Activated CD4-positive, alpha-beta T cell treated with anti-CD3 and anti-CD28 coated beads, Interleukin-2, amount 50 U/mL, for 4 hours (primary cell): ENCODE measurements at places on chromosomes 3 and 15.

DNA sequence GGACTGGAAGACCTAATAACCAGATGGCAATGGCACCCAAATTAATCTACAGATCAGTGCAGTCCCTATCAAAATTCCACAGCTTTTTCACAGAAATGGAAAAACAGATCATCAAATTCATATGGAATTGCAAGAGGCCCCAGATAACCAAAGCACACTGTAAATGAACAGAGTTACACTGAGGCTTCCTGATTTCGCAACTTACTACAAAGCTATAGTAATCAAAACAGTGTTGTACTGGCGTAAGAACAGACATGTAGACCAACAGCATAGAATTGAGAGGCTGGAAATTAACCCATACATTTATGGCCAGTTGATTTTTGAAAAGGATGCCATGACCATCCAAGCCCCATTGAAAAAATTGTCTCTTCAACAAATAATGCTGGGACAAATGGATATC, 16.2 kb downstream of the XPC start:
- DNase-seq = no peak

GRCh38 chr3:184795522-184796190, 16.3 kb upstream of the VPS8 start:
- DNase-seq = no peak

DNA sequence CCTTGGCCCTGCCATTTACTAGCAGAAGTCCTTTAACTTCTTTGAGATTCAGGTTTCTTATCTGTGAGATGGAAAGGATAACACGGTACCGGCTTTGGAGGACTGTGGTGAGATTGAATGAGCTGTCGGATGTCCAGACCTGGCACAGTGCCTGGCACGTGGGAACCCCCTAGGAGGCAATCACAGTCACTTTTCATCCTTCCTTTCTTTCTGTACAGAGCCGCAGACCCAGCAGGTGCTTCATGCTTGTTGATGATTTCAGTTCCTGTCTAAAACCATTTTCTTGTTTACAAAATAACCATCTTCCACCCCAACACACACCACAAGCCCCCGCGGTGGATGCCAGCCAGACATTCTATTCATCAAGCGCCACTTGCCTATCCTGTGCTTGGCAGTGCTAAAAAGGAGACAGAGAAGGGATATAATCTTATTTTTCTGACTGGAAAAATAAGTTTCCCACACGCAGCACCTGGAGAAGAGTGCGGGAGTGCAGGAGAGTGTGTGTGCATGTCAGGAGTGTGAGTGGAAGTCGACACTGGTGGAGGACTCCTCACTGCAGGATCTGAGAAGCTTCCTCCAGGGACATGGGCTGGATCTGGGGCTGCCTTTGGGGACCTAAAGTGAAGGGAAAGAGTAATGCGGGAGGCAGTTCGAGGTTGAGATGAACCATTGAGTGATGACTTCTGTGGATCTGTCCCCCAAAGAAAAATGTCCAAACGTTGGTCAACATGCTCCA, 85.7 kb downstream of the ST6GAL1 start:
- DNase-seq = no peak

DNA sequence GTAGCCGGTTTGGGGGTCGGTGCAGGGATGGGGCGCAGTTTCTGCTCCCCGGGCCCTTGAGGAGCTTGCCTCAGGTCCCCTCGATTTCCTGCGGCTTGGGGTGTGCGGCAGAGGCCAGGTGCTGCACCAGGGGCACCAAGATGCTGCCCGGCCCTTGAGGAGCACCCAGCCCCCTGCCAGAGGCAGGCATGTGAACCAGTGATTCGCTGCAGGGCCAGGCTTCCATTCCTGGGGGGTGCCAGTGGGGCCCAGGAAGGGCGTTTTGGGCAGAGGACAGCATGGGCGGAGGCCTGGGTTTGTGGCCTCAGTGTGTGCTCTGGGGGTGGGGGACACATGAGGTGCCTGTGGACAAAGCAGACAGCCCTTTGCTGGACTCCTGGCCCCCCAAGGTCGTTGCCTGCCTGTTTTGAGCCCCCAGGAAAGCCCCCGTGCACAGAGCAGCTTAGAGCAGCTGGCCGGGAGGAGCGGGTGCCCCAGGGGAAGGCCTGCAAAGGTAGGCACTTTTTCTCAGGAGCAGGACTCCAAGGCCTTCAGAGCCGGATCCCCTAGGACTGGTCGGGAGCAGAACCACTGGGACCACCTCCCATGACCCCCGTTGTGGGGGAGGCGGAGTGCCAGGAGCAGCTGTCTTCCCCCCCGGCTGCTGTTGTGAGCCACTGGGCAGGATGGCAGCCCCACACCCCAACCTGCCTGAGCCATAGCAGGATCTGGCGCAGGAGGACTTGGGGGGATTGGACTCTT, 1.6 kb downstream of the PLXNA1 start:
- no peak for DNase-seq

DNA sequence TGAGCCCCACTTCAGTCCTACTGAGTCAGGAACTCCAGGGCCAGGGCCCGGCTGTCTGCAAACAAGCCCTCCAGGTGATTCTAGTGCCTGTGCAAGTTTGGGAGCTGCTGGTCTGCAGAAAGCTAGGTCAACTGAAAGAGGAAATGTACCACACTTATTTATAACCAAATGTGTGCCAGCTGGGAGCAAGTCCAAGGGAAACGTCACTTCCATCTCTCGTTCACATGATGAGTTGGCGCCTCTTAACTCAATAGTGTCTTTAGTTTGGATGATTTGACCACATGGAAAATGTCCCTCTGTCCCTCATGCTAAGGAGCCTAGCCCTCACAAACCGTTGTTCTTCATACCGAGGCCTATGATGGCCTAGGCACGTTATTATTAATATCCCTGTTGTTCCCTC, 43.2 kb downstream of the GOLGA8S start:
- DNase-seq = no peak

- no peak for DNase-seq
These were observed 82.2 kb downstream of the RBMS3 start for GRCh38 chr3:29363110-29363509.

GRCh38 chr3:45981346-45982074, 14.1 kb downstream of the FYCO1 start:
- DNase-seq = no peak

- DNase-seq = no peak
These were observed 448 bp downstream of the SHISA5 start for GRCh38 chr3:48503401-48504050.

- no peak for DNase-seq
These were observed 641.1 kb upstream of the BCHE start for GRCh38 chr3:166478356-166478755.

GRCh38 chr15:38019066-38019465, 84.6 kb downstream of the TMCO5A start:
- DNase-seq = no peak

DNA sequence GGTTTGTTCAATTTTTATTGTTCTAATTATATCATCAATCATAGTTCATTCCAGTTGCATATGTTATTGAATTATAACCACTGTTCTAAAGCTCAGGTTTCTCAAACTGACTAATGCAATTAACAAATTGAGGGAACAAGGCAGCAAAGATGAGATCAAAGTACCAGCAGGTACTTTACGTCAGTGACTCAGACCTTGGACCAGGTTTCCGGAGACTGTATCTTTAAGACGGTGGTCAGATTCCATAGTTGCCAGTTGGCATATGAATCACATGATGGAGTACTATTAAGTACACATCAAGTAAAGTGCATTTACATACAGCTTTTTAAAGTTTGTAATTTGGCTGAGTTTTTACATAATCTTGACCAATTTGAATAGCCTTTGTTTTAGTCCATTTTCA, 583.6 kb upstream of the ROBO2 start:
- DNase-seq = no peak

GRCh38 chr3:30286811-30287210, 319.6 kb upstream of the TGFBR2 start:
- DNase-seq = no peak

DNA sequence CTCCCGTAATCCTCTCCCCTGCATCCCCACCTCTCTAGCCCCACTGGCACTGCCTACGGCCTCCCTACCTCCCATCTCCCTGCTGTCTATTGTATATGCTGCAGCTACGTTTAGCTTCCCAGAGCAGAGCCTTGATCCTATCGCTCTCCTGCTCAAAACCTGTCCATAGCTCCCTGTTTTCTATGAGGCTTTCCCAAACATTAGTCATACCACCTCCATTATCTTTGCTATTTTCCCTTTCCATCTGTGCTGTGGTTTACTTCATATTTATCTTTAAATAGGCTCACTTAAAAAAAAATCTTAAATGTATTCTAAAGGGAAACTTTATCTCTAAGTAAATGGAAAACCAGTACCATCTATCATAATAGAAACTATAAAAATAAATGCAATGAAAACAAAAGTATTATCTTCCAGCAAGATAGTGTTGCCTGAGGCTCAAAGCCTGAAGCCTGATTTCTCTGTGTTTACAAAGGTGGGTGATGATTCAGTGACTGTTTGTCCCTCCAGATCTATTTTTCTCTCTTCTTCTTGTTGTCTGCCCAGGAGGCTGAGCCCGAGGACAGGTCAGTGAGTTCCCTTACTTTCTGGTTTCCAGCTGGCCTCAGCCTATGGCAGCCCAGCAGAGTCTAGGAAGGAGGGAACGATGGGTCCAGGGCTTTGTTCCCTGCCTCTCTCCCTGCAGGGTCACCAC, 397.1 kb upstream of the CFAP20DC start:
- DNase-seq = no peak

GRCh38 chr15:74780523-74781430, 1.1 kb upstream of the CSK start:
- no peak for DNase-seq

DNA sequence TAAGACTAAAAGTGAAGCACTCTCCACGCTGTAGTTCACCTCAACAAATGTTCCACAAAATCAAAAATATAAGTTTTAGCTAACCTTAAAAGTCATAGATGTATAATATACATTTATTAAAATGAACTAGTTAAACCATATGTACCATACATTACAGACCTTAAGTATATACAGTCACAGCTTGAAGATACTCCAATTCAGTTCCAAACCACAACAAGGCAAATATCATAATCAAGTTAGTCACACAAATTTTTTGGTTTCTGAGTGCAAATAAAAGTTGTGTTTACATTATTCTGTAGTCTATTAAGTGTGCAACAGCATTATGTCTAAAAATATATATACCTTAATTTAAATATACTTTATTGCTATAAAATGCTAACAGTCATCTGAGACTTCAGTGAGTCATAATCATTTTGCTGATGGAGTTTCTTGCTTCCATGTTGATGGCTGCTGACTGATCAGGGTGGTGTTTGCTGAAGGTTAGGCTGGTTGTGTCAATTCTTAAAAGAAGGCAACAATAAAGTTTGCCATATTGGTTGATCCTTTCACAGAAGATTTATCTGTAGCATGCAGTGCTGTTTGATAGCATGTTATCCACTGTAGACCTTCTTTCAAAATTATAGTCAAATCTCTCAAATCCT, 736.7 kb downstream of the NSUN3 start:
- DNase-seq = no peak

GRCh38 chr3:65851827-65852226, 186.9 kb downstream of the MAGI1 start:
- DNase-seq = no peak

DNA sequence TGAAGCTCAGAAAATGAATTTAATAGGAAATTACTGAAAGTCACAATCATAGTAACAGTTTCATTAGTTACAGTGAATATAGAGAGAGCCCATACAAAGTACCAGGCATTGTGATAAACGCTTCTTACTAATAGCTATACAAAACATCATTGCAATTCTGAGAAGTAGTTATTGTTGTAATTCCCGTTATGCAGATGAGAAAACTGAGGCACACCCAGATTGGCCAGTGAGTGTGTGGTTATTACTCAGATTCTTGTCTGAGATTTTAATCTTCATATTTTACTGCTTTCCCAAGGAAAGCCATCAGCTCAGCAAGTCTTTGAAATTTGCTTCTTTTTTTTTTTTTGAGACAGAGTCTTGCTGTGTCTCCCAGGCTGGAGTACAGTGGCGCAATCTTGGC, 14.3 kb downstream of the FLNB start:
- DNase-seq = no peak

- no peak for DNase-seq
These were observed 506.1 kb upstream of the PROK2 start for GRCh38 chr3:72290859-72291638.

GRCh38 chr3:137514853-137515252, 249.3 kb upstream of the SOX14 start:
- DNase-seq = no peak

DNA sequence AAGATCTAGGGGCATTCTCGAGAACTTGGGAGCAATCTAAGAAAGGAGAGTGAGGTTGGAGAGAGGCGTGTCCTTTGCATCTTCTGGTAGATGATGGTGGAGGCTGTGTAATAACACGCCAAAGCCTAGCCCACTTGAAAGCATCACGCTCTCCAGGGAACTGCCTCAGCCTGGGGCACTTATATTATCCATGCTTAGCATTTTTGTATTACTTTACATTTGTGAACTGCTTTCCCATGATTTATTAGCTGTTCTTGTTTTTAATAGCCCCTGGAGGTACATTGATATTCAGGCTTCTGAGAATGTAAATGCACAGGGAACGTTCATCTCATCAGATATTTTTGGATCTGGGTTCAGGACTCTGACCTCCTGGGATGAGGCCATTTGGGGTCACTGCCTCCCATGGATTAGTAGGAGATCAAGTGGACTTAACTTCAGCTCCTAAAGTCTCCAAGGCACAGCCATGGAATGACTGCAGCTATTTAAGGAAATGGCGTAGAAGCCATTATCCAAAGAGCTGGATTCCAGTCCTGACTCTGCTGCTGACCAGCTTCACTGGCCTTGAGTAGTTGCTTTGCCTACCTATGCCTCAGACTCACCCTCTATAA, 124.9 kb downstream of the LPP start:
- no peak for DNase-seq

DNA sequence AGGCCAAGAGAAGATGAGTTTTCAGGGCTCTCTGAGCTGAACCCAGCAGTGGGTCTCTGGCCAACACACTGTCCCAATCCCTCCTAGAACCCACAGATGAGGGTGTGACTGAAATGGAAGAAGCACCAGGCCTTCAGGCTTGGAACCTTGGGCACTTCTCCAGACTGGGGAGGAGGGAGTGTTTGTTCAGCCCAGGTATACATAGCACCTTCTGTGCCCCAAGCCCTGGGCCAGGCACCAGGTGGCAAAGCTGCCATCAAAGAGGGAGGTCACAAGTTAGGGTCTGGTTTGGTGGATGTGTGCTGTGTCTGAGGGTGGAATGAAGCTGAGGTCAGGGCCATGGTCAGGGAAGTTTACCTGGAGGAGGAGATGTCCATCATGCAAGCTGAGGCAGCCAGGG, 15.8 kb upstream of the RHO start:
- DNase-seq = no peak

- DNase-seq = peak; percentile 62
These were observed 553 bp downstream of the TMEM43 start for GRCh38 chr3:14125193-14126016.

- DNase-seq = no peak
These were observed 90.3 kb downstream of the PLXNA1 start for GRCh38 chr3:127072971-127073783.

DNA sequence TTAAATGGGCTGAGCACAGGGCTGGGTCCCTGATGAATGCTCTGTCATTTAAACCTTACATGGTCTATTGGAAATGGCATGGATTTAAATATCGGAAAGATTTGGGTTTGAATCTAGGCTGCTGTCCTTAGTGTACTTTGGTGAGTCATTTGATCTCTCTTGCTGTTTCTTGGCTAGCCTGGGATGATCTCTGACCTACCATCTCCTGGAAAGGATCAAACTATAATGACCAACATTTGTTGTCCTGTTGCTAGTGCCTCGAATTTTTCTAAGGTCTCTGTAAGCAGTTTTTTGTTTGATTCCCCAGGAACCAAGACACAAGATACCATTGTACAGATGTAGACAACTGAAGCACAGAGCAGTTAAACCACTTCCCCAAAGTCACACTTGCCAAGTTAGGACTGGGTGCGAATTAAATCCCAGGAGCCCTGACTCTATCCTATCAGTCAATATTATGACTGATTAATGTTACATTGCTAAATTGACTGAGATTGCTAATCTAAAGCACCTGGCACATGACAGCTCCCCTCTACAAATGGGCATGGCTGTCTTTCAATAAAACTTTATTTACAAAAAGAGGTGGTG, 244.9 kb upstream of the MCTP2 start:
- DNase-seq = no peak
